SW 1271 (cell line): ENCODE measurements at places on chromosomes 7 and 10.

DNA sequence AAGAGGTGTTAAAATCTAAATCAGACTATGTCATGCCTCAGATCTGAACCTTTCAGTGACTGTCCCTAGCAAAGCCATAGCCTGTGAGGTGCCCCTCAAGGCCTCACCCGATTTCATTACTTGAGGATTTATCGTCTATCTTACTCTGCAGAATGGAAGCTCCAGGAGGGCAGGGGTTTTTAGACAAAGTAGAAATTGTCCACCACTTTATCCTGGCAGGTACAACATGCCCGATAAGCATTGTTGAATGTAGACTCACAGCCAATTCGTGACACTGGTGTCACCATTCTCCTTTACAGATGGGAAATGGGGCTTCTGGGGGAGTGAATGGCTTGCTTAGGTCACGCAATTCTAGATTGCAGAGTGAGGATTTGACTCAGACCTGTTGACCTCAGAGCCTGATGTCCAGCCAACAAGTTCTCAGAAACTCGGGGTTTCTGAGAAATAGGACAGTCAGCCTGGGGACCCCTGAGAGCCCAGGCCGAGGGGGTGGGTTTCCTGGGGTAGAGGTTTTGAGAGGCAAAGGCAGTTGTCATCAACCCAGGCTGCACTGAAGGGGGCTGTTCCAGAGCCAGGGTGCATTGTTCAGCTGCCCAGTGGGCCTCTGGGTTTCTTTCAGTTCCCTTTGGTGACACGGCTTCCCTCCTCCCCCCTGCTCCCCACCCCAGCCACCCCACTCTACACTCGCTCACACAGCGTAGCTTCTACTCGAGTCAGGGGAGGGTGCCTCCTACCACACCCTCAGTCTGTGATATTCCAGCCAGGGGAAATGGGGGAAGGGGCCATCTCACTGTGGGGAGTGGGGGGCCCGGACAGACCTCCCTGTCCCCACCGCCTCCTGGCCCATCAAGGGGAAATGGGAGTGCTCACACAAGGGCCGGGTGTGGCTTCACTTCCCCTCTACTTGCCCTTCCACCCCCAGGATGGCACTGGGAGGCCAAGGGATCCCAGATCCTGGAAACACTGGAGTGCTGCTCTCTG, 3.1 kb upstream of the IRF5 start:
- no peak for DNase-seq

DNA sequence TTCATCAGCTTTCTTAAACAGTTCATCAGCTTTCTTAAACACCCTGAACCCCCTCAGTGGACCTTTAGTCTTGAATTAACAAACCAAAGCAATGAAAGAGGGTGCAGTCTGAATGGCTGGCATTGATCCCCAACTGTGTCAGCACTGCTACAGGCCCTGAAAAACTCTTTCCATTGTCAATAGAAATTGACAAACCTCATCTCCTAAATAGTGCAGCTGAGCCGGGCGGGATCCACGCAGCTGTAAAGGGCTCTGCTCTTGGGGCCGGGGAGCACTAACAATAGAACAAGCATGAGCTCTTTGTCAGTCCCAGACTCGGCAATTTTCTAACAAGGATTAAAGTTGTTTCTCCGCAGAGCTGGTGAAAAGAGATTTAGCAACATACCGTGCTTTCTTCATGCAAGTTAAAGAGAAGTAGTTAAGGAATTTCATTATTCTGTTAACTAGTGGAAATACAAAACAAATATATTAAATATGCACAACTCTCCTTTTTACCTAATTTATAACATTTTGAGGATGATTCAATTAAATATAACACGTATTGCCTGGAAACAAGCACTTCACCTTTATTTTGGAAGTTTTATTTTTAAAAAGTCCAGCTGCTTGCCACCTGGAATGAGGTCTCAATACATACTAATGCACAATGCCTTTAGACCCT, 24.7 kb upstream of the FEZF1 start:
- DNase-seq = no peak

DNA sequence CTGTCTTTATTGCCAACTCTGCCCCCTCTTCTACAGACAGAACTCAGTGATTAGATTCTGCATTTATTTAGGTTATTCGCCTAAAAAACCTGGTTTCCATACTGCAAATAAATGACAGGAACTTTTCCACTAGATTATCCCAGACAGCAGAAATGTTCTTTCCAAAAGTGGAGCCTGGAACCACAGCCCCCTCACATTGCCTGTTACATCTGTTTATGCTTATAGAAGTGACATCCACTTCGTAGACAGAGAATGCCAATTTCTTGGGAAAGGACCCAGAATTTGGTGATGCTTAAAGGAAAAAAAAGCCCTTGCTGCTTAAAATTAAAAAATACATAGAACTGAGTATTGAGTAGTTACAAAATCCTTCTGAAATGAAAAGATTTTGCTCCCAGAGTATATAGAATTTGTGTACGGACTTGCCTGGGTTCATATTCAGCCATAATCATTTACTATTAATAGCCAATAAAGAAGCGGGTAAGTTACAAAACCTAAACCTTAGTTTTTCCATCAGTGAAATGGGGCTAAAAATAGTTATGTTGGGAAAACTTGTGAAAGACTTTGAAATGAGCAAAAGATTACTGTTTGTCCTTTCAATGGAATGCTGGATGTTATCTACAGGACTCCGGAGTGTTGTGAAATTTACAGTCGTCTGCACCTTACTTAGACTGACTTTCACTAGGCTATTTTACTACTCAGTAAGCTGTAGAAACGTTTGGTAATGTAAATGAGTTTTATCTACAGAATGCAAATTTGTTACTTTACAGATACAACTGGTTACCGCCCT, 1.1 kb upstream of the PPP1R9A start:
- DNase-seq = no peak

GRCh38 chr10:101893510-101894120, 50.0 kb upstream of the KCNIP2 start:
- no peak for DNase-seq

DNA sequence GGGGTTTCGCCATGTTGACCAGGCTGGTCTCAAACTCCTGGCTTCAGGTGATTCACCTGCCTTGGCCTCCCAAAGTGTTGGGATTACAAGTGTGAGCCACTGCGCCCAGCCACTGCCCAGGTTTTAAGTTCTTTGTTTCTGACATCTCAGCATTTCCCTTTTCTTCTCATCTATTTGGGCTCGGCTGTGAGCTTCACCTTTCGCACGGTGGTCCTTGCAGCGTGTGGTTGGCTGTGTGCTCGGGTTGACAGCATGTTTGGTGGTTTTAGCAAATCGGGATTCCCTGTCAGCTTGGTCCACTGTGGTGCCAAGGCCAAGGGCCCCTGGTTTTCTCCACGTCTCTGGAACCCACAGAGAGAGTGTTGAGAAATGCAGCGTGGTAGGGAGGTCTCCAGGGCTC, 138.8 kb downstream of the DNAJB6 start:
- DNase-seq = no peak

DNA sequence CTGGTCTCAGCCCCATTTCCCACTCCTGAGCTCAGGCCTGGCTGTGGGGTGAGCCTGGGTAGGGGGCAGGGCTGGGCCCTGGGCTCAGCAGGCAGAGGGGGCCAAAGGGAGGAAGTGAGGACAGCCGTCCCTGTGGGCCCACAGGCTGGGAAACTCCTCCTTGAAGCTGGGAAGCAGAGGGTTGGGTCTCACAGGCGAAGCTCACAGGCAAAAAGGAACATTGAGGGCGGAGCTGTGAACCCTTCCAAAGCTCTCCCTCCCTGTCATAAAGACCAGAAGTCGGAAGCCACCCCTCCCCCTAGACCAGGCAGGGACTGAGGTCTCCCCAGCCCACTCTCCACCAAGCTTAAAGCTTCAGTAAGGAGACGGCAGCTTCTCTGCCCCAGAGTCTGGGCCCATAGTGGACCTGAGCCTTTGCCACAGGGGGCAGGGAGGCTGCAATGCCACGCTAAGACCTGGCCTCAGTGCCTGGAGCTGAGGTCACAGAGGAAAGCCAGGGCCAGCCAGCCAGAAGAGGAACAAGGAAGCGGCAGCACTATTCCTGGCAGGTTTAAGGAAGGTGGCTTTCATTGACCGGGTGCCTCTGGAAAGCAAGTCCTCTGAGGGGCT, 1.0 kb upstream of the KCP start:
- DNase-seq = no peak

- DNase-seq = no peak
Measured at GRCh38 chr7:105098863-105099515, 85.0 kb downstream of the KMT2E start.

- DNase-seq = no peak
Measured at GRCh38 chr7:33706771-33707200, 198.6 kb upstream of the BMPER start.

GRCh38 chr10:74816824-74817498, 9.4 kb upstream of the KAT6B start:
- DNase-seq = no peak

DNA sequence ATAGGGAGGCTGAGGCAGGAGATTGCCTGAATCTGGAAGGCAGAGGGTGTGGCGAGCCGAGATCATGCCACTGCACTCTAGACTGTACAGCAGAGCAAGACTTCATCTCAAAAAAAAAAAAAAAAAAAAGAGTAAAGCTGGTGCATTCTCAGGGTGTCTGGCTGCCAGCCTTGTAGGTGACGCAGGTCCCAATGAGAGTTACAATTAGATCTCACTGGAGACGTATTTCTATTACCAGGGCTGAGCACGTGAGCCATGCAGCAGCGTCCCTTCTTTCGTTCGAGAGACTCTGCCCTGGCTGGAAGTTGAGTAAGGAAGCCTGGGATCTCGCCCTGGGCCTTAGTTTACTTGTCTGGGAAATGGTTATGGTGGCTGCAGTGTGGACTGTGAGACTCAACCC, 22.4 kb upstream of the ZMIZ1 start:
- no peak for DNase-seq

DNA sequence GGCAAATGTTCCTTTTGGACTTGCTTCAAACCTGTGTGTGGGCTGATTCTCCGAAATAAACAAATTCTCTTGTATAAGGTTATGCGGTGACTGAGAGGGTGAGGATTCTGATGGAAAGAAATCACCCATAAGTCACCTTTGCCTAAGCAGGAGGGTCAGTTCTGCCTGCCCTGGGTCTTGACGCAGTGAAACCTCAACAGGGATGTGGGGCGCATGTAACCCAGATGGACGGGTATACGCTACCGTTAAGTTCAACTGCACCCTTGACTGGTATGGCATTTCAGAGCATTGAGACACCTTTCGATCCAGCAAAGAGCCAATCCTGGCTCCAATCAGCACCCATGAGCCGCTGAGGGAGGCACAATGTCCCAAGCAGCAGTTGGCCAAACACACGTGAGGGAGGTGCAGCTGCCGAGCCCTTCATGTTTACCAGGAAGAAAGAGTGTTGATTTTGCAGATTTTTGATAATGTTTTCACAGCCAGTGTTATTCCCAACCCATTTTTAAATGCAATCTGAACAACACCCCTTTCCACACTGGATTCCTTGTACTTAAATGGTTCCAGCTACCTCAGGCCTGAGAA, 48.1 kb downstream of the SORBS1 start:
- no peak for DNase-seq
